ENCODE measurements at places on chromosomes 1 and 21.

- DNase-seq = no peak
These were observed 20.9 kb upstream of the PSMG1 start for GRCh38 chr21:39204134-39204533.

DNA sequence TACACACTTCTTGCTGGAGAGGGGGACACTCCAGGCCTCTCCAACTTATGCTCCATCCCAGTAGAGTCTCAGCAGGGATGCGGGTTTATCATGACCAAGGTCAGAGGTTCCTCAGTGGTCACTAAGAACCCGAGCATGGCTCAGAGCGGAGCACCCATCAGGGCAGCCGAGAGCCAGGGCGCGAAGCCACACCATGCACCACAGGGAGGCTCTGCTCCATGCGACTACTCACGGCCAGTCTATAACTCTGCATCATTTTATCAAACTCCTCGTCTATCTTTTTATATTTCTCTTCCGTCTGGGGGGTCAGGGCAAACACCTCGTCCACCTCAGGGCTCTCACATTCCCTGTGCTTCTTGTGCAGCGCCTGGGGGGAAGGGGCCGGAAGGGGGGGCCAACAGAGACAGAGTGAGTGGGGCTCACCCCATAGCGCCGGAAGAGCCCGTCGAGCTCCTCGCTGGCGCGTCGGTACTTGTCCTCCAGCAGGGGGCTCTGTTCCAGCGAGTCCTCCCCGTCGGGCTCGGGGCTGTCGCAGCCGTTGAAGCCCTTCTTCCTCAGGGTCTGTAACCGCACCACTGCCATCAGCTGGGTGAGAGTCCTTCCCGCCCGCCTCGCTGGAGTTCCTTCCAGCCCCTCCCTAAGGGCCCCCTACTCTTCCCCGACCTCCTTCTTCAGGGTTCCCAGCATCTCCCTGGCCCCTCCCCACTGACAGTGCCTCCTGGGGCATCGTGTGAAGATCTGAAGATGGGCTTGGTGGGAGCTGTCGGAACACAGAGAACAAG, 20.0 kb downstream of the MEF2D start:
- DNase-seq = peak; percentile 72

GRCh38 chr1:185896863-185897262, 162.7 kb downstream of the HMCN1 start:
- DNase-seq = no peak

GRCh38 chr1:100581096-100581705, 43.3 kb downstream of the GPR88 start:
- peak; percentile 18 for DNase-seq

GRCh38 chr21:15309022-15309590, 244.3 kb upstream of the NRIP1 start:
- DNase-seq = no peak

DNA sequence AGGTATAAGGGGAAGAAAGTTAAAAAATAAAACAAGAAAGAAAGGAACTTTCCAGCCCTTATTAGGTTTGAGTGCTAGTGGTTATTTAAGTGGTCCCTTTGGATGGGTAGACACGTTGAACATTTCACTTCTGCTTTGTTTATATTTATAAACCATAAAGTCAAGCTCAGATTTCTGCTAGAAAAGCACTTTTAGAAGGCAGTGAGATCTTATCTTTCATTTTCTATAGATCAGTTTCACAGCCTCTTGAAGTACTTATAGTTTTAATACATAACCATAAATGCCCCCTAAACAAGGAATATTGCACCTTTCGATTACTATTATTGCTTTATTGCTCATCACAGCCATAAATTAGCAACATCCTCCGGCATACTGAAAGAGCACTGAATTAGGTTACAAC, 446.8 kb upstream of the PLXNA2 start:
- DNase-seq = no peak

GRCh38 chr1:55150880-55151588, 64.1 kb downstream of the USP24 start:
- no peak for DNase-seq

- no peak for DNase-seq
These were observed 11.1 kb downstream of the BATF3 start for GRCh38 chr1:212688341-212689047.

DNA sequence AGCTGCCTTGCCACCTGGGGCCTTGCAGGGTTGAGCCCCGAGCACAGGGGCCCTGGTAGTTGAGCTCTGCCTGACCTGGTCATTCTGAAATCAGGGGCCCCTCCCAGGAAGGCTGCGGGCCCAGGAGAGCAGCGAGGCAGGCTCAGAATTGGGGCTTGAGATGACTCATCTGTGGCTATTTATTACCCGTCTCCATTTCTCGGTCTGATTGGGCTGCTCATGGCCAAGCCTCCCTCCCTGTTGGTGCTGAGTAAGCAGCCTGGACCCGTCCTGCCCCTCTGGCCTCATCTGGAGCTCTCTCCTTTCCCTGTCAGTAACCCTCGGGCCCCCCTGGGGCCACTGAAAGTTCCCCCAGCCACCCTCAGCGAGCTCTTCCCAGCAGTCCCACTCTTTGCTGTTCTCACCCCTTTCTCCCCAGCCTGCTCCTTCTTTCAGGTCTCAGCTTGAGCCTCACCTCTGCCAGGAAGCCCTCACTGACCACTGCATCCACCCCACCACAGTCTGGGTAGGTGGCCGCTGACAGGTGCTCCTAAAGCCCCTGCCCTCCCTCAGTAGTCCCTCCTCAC, 11.0 kb upstream of the TNFRSF8 start:
- no peak for DNase-seq

DNA sequence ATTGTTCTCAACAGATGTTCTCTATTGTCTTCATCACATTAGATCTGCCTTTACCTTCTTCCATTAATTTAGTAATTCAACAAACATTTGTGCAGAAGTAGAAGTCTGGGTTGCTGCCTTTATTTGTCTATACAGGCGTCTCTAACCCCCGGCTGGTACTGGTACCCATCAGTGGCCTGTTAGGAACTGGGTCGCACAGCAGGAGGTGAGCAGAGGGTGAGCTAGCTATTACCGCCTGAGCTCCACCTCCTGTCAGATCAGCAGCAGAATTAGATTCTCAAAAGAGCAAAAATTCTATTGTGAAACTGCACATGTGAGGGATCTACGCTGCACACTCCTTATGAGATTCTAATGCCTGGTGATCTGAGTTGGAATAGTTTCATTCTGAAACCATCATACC, 12.9 kb upstream of the EDEM3 start:
- no peak for DNase-seq

- no peak for DNase-seq
These were observed 5.0 kb downstream of the UQCRHL start for GRCh38 chr1:15802234-15802965.

GRCh38 chr1:30449003-30449402, 274.4 kb downstream of the MATN1 start:
- no peak for DNase-seq

DNA sequence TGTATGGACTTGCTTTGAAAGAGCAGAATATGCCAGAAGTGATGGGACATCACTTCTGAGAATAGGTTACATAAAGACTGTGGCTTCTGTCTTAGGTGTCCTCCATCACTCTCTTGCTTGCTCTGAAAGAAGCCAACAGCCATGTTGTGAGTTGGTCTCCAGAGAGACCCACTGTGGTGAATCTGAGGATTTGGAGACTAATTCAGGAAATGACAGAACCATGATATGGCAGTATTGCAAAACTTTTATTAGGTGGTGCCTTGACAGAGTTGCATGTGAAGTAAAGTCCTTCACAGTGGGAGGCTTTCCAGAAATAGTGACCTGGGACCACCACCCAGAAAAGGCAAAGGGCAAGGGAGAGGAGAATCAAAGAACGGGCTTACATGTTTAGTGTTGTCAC, 628.6 kb downstream of the KCNT2 start:
- DNase-seq = no peak

GRCh38 chr1:93078638-93078985, 471 bp upstream of the MTF2 start:
- no peak for DNase-seq

- no peak for DNase-seq
These were observed 44.3 kb downstream of the NID1 start for GRCh38 chr1:236020359-236021219.

DNA sequence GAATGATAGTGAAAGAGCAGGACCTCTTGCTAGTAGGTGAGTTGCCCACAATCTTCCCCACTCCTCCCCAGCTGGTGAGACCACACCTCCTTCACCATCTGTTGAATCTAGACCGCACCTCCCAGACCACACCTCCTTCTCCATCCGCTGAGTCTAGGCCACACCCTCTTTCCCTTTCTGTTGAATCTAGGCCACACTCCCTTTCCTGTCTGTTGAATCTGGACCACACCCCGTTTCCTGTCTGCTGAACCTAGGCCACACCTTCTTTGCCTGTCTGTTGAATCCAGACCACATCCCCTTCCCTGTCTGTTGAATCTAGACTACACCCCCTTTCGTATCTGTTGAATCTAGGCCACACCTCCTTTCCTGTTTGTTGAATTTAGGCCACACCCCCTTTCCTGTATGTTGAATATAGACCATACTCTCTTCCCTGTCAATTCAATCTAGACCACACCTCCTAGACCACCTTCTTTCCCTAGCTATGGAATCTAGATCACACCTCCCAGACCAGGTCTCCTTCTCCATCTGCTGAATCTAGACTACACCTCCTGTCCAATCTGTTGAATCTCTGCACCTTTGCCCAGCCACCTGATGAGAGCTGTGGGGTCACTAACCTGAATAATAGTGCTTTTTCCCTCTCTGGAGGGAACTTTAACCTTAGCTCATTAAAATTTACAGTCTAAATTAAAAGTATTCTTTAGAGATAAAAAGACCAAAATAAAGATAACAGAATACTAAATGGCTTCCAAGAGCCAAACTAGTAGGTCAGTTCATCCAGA, 116.3 kb downstream of the DAB1 start:
- peak; percentile 98 for DNase-seq

GRCh38 chr1:151655371-151655770, 43.5 kb downstream of the SNX27 start:
- no peak for DNase-seq

GRCh38 chr21:14956807-14957206, 108.0 kb downstream of the NRIP1 start:
- no peak for DNase-seq

DNA sequence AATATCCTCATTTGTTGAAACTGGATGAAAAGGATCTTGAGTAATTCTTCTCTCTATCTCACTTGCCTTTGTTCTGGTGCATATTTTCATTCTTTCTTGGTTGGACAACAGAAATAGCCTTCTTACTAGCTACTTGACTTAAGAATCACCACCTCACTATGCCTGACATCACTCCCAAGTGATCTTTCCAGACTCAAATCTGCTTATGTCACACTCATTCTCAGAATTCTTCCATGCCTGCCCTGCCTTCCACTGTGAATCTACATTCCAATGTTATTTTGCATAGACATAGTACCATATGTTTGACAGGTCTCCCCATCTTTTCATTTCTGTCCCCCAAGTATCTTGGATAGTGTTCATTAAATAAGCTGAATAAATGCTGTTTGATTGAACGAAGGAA, 78.5 kb upstream of the DPYD start:
- DNase-seq = no peak

DNA sequence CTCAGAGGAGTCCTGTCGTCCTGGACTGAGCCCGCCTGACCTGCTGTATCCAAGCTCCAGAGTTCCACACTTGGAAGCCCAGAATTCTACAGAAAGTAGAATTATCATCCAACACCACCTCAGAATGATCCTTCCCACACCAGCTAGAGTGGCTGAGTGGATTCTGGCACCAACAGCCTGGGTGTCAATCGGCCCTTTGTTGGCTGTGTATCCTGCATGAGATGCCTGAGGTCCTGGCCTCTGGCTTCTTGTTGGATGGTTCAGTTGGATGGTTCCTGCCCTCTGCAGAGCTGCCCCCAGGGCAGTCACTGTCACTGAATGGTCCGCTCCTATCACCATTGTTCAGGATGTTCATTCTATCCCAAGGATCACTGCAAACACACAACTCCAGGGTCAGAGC, 49.8 kb downstream of the PGBD5 start:
- no peak for DNase-seq

- no peak for DNase-seq
These were observed 472.2 kb upstream of the PBX1 start for GRCh38 chr1:164086832-164087231.

- no peak for DNase-seq
These were observed 3.6 kb upstream of the INAVA start for GRCh38 chr1:200890818-200891773.

- DNase-seq = no peak
These were observed 26.1 kb downstream of the ZP4 start for GRCh38 chr1:237864338-237865244.

- DNase-seq = no peak
These were observed 92.3 kb downstream of the BEND5 start for GRCh38 chr1:48684381-48684780.

DNA sequence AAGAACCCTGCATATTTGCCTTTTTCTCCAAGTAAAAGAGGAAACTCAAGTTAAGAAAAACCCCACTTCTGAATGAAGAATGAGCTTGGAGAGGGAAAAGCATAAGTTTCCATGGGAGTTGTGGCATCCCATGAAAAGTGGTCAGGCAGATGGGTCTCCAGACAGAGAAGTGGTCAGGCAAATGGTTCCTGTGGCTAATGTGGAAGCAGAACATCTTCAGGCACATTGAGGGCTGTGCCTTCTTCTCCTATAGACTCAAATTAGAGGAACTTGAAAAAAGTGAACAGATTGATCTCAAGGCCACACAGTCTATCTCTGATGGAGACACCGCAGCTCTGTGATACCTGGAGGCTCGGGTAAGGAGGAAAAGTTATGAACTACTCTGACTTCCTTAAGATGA, 55.7 kb upstream of the KIRREL1 start:
- DNase-seq = no peak

GRCh38 chr21:45403825-45404729, 888 bp upstream of the COL18A1 start:
- no peak for DNase-seq

GRCh38 chr1:167221126-167221737, 546 bp downstream of the POU2F1 start:
- DNase-seq = no peak

DNA sequence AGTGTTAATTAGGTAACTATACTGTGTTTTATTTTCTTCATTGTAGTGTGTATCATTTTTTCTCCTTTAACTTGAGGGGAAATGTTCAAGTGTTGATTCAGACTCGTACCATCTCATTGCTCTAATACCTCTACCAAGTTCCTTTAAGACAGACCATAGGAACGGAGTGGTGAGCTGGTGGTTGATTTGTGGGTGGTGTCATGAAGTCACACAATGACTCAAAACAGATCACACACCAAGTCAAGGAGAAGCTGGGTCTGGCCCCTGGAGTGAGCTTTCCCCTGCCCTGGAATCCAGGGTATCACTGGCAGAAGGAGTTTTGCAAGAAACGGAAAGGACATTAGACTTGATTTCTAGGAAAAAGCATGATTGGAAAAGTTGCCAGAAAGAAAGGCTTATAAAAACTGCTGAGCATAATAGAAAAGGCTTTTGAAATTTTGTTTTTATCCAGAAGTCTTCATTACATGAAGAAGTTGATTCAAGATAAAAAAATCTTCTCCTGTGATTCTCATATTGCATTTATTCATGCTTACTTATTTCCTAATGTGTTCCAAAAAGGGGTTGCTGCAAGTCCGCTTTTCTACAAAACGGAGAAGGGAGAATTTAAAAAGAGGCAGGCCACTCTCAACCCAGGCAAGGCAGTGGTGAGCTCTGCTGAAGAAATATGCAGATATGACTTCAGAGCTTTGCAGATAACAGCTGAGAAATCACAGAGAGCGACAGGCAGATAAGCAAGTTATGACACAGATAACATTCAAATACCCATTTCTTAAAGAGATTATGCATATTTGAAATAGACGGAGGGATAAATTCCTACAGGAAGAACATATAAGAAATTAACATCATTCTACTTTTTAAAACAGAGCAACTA, 79.7 kb downstream of the TBX19 start:
- no peak for DNase-seq

GRCh38 chr1:150972417-150972940, 2.2 kb downstream of the CERS2 start:
- no peak for DNase-seq

GRCh38 chr1:46533179-46533864, 18.1 kb downstream of the KNCN start:
- peak; percentile 52 for DNase-seq

All from T-helper 2 cell (primary cell).